ENCODE measurements at places on chromosomes 5 and 9.
A peak's percentile ranks its signal among the peaks of the same experiment; 100 is the strongest.

- H3K27me3 ChIP-seq: no peaks in the 10 kb centered on the region
- H3K36me3 ChIP-seq: no peaks in the 10 kb centered on the region
- no peaks in the 10 kb centered on the region for H3K4me1 ChIP-seq
- peak; percentile 72 for DNase-seq
- H3K27ac ChIP-seq: no peak overlapping the region
Measured at GRCh38 chr5:62354028-62354874, 48.2 kb downstream of the KIF2A start.

GRCh38 chr5:962386-962785, 46.2 kb upstream of the NKD2 start:
- no peak overlapping the region for H3K4me3 ChIP-seq
- peaks cover 18% of the 10 kb centered on the region for H3K4me1 ChIP-seq
- no peaks in the 10 kb centered on the region for H3K27me3 ChIP-seq
- no peak overlapping the region for H3K27ac ChIP-seq
- DNase-seq: no peak

DNA sequence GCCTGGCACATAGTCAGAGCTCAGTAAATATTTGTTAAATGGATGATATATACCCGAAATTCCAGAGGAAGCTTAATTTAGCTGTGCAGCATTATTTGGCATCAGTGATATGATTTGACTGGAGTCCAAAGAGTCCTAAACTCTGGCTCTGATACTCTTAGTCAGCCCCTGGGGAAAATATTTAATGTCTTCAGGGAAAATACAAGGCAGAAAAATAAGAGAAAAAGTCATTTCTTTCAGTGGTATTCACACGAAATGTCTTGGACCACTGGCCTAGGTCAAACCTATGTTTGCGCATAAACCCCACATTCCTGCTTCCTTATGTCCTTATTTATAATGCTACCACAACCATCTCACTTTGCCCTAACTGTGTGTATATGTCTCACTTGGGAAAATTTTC, 23.8 kb downstream of the GLRA1 start:
- H3K4me3 ChIP-seq: no peak overlapping the region
- peaks cover 10% of the 10 kb centered on the region for H3K27me3 ChIP-seq
- DNase-seq: no peak
- no peaks in the 10 kb centered on the region for H3K4me1 ChIP-seq
- H3K36me3 ChIP-seq: no peaks in the 10 kb centered on the region
- H3K27ac ChIP-seq: no peak overlapping the region

- no peak overlapping the region for H3K27ac ChIP-seq
- no peak for DNase-seq
- H3K27me3 ChIP-seq: no peaks in the 10 kb centered on the region
- no peaks in the 10 kb centered on the region for H3K36me3 ChIP-seq
- H3K4me1 ChIP-seq: no peaks in the 10 kb centered on the region
Measured at GRCh38 chr9:80867731-80868130, 821.6 kb downstream of the TLE1 start.

GRCh38 chr9:135669616-135670285, 6.6 kb downstream of the LCN9 start:
- no peaks in the 10 kb centered on the region for H3K36me3 ChIP-seq
- no peak overlapping the region for H3K27ac ChIP-seq
- no peak overlapping the region for H3K4me3 ChIP-seq

- no peak for DNase-seq
- H3K36me3 ChIP-seq: no peaks in the 10 kb centered on the region
- H3K4me1 ChIP-seq: no peaks in the 10 kb centered on the region
- H3K27me3 ChIP-seq: no peaks in the 10 kb centered on the region
- no peak overlapping the region for H3K27ac ChIP-seq
- no peak overlapping the region for H3K4me3 ChIP-seq
Measured at GRCh38 chr9:134101623-134102149, 33.9 kb upstream of the BRD3 start.

GRCh38 chr9:138007918-138008841, 130.6 kb downstream of the CACNA1B start:
- no peaks in the 10 kb centered on the region for H3K4me1 ChIP-seq
- H3K36me3 ChIP-seq: no peaks in the 10 kb centered on the region
- no peak overlapping the region for H3K4me3 ChIP-seq
- DNase-seq: peak; percentile 2
- H3K27ac ChIP-seq: no peak overlapping the region

GRCh38 chr5:174086751-174087150, 41.2 kb downstream of the NSG2 start:
- no peak for DNase-seq
- H3K27me3 ChIP-seq: peaks cover 8% of the 10 kb centered on the region
- no peak overlapping the region for H3K27ac ChIP-seq
- H3K4me3 ChIP-seq: no peak overlapping the region
- no peaks in the 10 kb centered on the region for H3K36me3 ChIP-seq

DNA sequence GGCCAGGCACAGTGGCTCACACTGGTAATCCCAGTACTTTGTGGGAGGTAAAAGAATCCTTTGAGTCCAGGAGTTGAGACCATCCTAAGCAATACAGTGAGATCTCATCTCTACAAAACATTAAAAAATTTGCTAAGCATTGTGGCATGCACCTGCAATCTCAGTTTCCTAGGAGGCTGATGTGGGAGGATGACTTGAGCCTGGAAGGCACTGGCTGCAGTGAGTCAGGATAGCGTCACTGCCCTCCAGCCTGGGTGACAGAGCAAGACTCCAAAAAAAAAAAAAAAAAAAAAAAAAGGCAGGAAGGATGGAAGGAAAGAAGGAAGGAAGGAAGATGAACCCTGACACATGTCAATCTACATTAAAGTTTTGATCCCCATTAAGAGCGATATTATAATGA, 1452.2 kb upstream of the ACO1 start:
- H3K27me3 ChIP-seq: no peaks in the 10 kb centered on the region

DNA sequence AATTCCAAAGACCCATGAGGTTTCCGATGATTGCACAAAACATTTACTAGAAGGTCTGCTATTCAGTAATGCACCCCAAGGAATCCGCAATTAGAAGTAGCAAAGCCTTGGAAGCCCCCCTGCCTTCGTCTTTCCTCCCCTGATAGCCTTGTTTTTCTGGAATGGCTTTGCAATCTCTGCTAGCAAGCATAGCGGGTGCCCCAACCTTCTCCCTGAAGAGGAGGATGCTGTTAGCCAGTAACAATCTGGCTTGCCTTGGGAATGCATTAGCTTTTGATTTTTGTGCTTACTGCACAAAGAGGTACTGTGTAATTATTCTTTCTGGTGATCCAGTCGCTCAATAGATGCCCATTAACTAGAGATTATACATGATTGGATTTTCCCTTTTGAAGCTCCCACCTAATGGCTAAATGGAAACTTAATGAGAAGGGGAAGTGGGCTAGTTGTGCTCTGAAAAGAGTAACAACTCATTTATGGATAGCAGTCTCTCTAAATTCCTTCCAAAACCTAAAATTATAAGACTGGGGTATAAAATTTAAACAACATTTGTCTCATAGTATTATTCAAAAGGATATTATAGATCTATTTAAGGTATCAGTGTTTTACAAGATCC, 91.6 kb downstream of the FBXW11 start:
- H3K27ac ChIP-seq: no peak overlapping the region
- H3K27me3 ChIP-seq: no peaks in the 10 kb centered on the region
- no peak for DNase-seq
- no peaks in the 10 kb centered on the region for H3K36me3 ChIP-seq

DNA sequence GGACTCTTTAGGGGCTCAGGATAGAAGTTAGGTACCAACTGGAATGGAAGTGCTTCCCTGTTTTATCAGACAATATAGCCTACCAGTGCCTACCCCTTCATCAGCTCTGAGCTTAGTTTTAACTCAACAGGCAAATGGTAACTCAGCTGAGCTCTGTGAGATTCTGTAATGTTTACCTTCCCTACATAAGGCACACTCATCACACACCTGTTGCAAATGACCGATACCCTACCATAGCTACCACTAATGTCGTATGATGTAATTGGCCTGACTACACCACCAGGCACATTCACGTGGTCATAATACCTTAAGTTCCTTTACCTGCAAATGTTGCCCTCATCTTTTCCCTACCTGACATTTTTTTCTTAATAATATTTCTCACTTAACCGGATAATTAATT, 254.8 kb downstream of the ADGRV1 start:
- no peaks in the 10 kb centered on the region for H3K4me1 ChIP-seq
- no peak overlapping the region for H3K27ac ChIP-seq
- no peaks in the 10 kb centered on the region for H3K27me3 ChIP-seq

- no peaks in the 10 kb centered on the region for H3K4me1 ChIP-seq
- H3K4me3 ChIP-seq: no peak overlapping the region
- H3K27ac ChIP-seq: no peak overlapping the region
Measured at GRCh38 chr5:90638878-90639277, 80.3 kb downstream of the ADGRV1 start.

- H3K36me3 ChIP-seq: no peaks in the 10 kb centered on the region
- H3K4me3 ChIP-seq: peak within 1 kb of the TSS; percentile 47
- H3K27me3 ChIP-seq: no peaks in the 10 kb centered on the region
- H3K27ac ChIP-seq: peak within 1 kb of the TSS; percentile 51
Measured at GRCh38 chr5:149581192-149581861, at the start of gene ARHGEF37. ARHGEF37 (plus strand) TSS chr5:149581498; CDS start chr5:149597770, 16,272 bp downstream.

All from hepatocyte (in vitro differentiated cells).